ENCODE measurements at places on chromosomes 12 and 14.

- no peak for DNase-seq
Observed at GRCh38 chr14:97390096-97390724, 593.0 kb downstream of the VRK1 start.

DNA sequence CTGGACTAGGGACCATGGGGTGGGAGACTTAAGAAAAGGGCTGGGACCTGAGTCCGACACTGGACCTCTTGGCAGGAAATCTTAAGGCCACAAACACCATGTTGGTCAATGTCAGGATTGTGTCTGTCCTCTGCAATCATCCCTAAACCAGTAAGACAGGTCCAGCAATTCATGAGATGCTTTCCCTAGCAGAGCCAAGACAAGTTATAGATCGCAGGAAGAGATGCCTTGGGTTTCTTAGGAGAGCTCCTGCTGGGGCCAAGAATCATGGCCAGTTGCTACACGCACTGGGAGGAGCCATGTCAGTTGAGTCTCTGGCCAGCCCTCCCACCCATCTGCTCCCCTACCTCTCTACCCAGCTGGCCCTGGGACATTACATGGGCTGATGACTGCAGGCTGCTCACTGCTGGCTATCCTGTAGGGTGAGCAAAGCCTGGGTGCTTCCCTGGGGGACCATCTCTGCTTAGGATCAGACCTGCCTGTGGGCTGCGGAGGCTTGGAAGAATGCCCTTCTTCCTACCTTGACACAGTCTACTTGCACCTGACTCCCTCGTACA is 14.2 kb downstream of the PLEKHH1 start:
- no peak for DNase-seq

- no peak for DNase-seq
Observed at GRCh38 chr14:34538871-34539406, 562 bp downstream of the EAPP start.

GRCh38 chr12:7123806-7124522 is 4.7 kb downstream of the RBP5 start:
- no peak for DNase-seq

- DNase-seq, result no peak
Observed at GRCh38 chr14:100067971-100068959, 3.0 kb downstream of the EVL start.

- DNase-seq, result no peak
Observed at GRCh38 chr14:66649498-66649897, 141.6 kb downstream of the GPHN start.

DNA sequence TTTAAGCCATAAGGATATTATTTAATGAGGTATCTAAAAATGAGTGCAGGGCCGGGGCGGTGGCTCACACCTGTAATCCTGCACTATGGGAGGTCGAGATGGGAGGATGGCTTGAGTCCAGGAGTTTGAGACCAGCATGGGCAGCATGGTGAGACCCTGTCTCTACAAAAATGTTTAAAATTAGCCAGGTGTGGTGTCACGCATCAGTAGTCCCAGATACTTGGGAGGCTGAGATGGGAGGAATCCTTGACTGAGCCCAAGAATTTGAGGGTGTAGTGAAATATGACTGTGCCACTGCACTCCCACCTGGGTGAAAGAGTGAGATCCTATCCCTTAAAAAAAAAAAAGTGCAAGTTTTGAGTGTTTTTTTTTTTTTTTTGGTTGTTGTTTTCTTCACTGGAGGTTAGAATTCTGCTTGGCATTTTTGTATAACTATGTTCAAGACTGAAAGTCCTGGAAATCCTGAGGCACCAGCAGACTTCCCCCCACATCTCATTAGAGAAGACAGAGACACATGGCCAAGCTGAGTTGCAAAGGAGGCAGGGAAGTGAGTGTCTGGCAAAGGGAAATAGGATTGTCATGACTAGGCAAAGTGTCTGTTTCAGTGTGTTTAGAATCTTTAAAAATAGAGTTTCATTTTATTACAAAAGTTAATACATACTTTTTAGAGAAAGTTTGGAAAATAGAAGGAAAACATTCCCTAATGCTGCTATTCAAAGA is 53.5 kb upstream of the DUSP6 start:
- DNase-seq, result no peak

DNA sequence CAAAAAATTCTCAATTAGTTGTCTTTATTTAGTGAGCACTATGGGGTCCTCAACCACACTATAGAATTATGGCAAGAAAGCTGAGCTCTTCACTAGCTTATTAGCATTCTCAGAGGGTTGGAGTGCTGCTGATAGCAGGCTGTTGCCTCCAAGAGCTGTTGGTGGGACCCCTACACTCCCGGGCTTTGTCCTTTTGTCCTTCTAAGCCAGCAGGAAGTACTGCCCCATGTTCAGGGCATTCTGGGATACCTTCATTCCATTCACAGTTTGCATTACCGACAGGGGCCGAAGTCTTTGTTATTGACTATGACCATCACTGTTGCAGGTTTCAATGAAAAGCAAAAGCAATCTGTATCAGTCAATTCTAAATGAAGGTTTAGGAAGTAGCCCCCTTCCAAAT is 89.5 kb upstream of the OTX2 start:
- no peak for DNase-seq

- DNase-seq, result no peak
Observed at GRCh38 chr12:106985479-106985878, 1.5 kb downstream of the MTERF2 start.

- no peak for DNase-seq
Observed at GRCh38 chr12:104796475-104796862, 161.6 kb downstream of the SLC41A2 start.

Measured in tibial nerve (tissue), 4 donors.